ENCODE measurements at places on chromosomes 3 and 15.

DNA sequence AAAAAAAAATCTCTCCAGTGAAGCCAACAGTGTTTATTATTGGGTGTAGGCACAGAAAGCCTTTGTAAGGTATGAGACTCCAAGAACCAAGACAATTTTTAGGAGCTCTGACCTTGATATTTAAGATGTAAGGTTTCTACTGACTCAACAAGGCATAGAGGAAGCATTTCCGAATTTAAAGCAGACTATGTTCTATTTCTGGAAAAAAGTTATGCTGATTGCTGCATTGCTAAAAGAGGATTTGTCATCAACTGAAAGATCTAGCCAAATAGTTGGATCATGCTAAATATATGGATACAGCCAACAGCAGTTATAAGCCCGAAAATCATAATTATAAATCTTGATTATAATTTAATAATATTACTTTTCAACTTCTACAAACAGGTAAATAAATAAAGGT, 53.3 kb upstream of the MELTF start:
- no peak for DNase-seq

GRCh38 chr3:50617911-50618481, 1.0 kb downstream of the MAPKAPK3 start:
- DNase-seq, result no peak

DNA sequence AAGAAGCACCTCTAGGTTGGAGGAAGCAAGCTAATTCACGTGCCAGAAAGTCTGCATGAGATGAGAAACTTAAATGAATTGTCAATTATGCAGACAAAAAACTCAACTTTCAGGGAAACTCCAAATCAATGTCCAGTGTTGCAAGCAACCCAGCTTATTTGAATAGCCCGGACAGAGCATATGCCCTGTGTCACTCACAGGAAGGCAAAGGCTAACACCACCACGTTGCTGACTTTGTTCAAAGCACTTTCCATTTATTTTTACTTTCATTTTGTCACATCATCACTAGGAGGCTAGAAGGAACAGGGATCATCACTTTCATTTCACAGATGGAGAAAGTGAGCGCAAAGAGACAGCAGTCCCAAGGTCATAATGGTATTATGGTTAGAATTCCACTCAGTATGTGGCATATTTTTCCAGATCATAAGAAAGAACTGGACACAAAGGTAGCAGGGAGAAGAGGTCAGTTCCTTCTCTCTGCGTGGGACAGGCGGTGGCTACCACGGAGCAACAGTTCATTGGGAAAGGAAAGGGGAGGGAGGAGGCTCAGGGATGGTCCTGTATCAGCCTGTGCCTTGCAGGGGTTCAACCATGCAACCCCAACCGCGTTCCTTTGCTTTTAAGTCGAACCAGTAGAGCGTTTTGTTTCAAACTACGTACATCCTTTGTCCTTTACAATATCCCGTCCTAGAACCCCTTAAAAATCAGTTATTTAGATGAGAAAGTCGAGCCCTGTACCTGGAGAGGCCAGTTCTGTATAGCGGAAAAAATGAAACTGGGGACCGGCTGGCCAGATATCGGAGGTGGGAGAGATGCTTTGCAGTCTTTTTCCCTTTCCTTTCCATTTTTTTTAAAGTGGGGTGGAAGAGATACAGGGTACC, 1.1 kb downstream of the HEG1 start:
- DNase-seq, result no peak

DNA sequence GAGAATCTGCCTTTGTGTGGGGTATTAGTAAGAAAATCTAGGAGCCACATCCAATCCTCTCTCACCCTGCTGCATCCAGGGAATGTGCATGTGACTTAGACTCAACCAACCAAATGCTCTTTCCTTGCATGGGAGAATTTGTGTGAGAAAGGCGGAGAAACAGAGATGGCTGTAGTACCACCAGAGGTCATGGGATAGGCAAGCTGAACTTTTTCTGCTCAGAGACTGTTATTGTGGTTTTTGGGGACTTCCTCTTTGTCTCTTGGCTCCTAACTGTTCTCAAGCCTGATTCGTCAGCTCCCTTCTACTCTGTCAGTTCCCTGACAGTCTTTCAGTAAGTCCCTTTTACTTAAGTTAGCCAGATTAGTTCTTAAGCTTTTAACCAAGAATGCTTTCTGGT, 2.6 kb upstream of the ZSCAN2 start:
- DNase-seq, result no peak

DNA sequence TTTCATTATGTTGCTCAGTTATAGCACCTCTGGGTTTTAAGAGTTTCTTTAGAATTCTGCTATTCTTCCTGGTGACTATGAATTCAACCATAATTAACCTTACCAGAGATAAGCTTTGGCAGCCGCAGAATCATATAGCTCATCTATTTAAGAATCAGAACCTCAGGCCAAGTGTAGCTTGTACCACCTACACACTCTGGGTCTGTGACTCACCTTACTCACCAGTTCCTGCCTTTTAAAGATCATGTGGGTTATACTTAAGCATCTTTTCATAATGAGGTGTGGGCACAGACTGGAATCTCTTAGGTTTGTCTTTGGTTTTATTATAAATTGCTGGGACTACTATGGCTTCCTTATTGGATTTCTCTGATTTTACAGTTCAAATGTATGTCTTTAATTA, 21.9 kb downstream of the CDV3 start:
- DNase-seq, result no peak

DNA sequence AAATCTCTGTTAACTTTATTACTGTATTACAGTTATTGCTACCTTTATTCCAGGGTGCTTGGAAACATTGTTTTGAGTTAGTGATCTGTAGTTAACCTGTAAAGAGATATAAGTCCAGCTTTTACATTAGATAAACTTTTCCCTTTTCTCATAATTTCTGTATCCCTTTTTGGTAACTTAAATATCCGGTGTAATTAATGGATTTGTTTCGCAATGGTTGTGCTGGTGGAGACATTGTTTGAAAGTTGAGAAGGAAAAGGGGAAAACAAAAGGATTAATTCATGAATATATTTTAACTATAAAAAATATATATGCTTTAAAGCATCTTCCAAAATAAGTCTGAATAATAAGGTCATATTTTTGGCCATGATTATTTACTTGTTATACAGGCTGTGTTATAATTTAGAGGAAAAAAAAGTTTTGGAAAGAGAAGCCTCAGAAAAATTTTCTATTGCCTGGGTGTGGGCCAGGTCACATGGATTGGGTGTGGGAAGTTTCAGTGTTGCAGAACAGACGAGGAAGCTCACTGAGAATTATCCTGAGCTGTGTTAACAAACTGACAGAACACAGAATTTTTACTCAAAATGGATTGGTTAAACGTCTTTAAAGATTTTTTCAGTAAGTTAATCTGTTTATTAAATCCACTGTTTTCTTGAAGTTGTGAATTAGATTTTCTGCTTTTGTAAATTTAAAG, 27.7 kb upstream of the IL20RB start:
- DNase-seq, result no peak

DNA sequence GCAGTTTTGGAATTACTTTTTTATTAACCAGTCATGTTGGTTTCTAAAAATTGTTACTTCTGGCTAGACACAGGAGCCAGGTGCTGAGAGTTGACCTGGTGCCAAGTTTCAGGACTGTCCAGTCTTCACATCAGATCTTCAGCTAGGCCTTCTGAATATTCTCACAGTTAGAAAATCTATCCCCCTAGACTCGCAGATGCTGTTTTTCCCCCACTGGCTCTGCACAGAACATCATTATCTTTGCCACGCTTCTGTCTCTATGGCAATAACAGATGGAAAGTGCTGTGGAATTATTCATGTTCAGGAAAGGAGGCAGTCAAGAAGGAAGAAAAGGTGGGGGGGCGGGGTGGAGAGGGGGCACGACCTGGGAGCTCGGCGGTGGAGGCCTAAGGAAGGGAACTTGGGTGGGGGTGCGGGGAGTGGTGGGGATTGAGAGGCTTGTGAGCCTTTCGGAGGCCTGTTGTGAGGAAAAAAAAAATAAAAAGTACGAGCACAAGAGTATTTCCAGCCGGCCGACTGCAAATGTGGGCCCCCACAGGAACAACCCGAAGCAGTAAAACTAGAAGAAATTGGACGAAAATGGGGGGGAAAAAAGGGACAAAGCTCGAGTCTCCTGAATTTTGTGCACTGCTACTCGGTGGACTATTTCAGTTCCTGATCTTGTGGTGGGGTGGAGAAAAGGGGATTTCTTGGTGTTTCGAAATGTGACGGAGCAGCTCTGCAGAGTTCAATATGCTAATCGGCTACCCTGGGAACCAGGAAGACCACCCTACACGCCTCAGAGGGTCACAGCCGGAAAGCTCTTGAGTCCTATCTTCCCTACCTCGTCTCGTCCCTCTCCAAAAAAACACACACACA, 1.5 kb upstream of the SKIL start:
- DNase-seq, result peak; percentile 44

DNA sequence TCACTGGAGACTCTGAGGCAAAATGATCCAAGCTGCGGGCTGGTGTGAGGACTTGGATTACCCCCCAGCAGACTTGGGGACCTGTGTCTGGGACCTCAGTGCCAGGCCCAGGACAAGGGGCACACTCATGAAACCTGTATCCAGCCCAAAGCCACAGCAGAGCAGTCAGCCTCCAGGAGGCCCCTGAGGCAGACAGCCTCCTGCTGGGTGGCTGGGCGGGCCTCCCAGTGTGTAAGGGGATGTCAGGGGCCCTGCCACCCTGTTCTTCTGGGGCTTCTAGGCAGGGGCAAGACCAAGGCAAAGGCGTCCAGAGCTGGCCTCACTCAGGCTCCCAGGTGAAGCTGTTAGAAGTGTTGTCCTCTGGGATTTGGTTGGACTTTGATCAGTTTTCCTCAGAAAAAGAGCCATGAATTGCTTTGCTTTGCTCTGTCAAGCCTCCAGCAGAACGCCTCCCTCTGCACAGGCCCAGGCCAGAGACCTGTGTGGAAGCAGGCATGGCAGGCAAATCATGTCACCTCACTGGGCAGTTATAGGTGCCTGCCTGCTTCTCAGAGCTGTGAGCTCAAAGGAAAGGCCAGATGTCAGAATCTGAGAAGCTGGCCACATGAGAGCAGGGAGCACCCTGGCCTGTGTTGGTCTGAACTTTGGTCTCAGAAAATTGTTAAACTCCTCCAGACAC, 77.4 kb downstream of the SMAD6 start:
- no peak for DNase-seq

DNA sequence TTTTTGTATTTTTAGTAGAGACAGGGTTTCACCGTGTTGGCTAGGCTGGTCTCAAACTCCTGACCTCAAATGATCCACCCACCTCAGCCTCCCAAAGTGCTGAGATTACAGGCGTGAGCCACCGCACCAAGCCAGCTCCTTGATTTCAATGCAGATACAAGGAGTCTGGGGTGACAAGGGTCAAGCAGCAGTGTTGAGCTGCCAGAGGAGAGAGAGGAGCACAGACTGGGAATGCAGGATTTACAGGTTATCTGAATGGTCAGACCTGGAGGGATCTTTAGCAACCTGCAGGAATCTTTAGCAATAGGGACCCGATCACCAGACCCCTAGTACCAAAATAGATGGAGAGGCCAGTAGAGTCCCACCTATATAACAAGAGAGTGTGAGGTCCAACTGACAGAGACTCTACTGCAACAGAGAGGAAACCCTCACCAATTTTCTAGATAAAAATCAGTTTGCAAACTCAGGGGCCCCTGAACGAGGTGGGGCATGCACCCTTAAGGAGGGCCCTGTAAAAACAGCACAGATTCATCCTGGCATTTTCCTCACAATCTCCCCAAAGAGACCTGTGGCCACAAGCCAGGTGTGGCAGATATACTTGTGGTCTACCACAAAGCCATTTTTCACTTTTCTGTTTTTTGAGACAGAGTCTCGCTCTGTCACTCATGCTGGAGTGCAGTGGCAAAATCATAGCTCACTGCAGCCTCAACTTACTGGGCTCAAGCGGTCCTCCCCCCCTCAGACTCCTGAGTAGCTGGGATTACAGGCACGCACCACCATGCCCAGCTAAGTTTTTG, 10.7 kb upstream of the SHISA5 start:
- DNase-seq, result no peak

DNA sequence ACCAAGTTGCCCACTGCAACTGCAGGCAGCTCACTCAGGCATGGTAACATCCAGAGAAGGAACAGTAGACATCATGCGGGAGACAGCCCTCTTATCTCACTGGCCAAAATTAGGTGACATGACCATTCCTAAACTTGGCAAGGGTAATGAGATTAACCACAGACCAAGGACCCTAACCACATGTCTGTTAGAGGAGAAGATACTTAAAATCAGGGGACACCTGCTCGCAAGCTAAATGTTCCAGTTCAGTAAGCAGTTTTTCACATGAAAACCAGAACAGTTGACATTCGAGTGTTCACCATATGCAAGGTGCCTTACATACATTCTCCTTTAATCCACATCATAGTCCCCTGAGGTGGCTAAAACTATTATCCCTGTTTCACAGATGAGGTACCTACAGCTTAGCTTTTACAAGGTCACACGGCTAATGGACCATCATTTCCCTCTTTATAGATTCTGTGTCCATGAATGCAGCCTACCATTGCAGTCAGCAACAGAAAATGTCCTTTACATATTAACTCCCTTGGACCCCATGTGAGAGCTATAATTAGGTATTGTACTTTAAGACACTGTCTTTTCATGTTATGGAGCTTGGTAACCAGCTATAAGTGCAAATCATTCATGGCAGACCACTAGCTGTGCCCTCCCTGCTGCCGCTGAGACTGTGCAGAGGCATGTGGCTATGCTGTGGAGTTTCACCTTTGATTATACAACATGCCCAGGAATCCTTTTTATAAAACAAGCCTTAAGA, 154.1 kb downstream of the LIPC start:
- no peak for DNase-seq

GRCh38 chr15:61794276-61794675, 266.0 kb downstream of the VPS13C start:
- peak; percentile 6 for DNase-seq

GRCh38 chr3:129413687-129414506, 14.5 kb downstream of the EFCAB12 start:
- no peak for DNase-seq

DNA sequence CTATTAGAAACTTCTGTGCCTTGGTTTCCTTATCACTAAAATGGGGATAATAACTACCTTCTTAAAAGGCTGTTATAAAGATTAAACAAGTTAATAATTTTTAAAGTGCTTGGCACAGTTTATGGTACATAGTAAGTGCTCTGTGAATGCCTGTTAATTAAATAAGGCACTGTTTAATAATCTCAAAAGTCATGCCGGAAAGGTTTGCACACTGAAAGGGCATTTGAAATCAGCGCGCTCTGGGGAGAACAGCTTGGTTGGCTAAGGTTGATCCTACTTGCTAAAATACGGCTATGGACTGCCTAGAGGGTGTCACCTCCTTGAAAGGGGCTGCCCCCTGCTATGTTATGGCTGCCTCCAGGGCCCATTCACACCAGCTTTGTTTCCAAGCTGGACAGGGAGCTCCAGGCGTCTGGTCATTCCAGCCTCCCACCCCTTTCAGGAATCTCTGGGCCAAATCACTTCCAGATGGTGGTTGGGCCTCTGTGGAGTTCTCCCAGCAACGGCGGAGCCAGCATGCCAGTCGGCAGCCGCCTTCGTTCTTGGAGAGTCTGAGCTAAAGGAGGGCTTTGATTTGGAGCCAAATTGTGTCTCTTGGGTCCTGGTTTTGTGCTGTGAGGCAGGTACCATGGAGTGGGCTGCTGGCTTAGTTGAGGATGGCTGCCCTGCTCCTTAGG, 5.9 kb downstream of the FLNB start:
- DNase-seq, result no peak

Data from NCI-H2081 (cell line).